Activated CD4-positive, alpha-beta T cell treated with anti-CD3 and anti-CD28 coated beads, Interleukin-2, amount 50 U/mL, for 24 hours (primary cell): ENCODE measurements at places on chromosomes 13 and 19.

GRCh38 chr19:46981286-46981945, 38.2 kb upstream of the NPAS1 start:
- DNase-seq, result no peak

DNA sequence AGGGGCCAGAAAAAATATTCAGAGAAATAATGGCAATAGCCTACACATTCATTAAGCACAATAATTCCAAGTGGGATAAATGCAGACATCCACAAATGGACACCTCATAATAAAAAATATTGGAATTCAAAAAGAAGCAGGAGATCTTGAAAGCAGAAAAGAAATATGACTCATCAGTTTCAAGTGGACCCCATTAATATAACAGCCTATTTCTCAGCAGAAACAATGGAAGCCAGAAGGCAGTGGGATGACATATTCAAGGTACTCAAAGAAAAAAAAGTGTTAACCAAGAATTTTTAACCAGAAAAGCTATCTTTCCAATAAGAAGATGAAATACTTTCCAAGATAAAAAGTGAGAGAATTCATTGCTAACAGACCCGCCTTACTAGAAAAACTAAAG, 48.4 kb upstream of the CYP2A13 start:
- DNase-seq, result no peak

GRCh38 chr13:75405976-75406703, 75.8 kb downstream of the TBC1D4 start:
- DNase-seq, result no peak

DNA sequence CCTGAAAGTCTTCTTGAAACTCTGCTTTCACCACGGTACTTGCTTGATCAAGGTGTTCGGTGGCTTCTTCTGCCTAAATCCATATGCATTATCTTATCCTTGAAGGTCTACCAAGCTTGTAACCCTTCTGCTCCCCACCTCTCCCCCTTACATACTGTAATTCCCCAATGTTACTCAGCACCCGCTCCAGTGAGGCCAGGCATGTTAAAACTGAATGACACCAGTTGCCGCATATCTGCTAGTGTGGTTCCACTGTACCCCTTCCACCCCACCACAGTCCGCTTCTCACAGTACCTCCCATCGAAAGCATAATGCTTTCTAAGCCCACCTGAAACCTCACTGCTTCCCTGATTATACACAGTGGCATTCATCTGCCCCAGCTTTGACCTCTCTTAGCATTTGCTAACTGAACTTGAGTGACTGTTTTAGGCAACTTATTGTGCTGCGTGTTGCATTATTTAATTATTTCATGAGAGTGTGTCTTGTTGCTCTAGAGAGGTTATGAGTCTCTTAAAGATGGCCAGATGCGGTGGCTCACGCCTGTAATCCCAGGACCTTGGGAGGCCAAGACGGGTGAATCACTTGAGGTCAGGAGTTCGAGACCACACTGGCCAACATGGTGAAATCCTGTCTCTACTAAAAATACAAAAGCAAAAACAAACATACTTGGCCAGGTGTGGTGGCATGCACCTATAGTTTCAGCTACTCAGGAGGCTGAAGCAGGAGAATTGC, 87.6 kb upstream of the MBNL2 start:
- DNase-seq, result no peak

- DNase-seq, result no peak
Observed at GRCh38 chr13:41599619-41600018, 142.3 kb downstream of the RGCC start.

GRCh38 chr13:62846302-62846701, 1430.7 kb upstream of the PCDH20 start:
- no peak for DNase-seq

- DNase-seq, result no peak
Observed at GRCh38 chr13:34757441-34757840, 184.6 kb upstream of the NBEA start.

- no peak for DNase-seq
Observed at GRCh38 chr13:110560601-110561343, 750 bp downstream of the RAB20 start.

- DNase-seq, result no peak
Observed at GRCh38 chr19:58154287-58154678, 3.7 kb upstream of the ZNF329 start.

- DNase-seq, result no peak
Observed at GRCh38 chr19:32266460-32266859, 79.0 kb upstream of the ZNF507 start.

GRCh38 chr13:84543962-84544361, 661.7 kb upstream of the SLITRK1 start:
- no peak for DNase-seq

DNA sequence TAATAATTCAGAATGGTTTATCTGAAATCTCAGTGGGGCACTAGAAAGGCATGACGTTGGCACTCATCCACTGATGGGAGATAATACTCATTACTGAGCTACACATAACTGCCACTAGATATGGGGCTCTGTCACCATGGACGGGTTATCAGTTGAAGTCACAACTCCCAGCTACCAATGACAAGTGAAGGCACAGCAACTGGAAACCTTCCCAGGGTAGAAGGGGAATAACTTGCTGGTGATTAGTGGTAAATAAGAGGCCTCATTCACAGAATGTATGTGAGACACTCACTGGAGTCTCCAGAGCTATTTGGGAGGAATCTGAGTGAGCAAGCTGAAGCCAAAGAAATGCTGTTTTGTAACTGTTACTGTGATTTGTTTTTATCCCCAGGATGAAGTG, 249.6 kb downstream of the ENOX1 start:
- DNase-seq, result no peak

- DNase-seq, result no peak
Observed at GRCh38 chr13:107518780-107519179, 696.6 kb downstream of the LIG4 start.

DNA sequence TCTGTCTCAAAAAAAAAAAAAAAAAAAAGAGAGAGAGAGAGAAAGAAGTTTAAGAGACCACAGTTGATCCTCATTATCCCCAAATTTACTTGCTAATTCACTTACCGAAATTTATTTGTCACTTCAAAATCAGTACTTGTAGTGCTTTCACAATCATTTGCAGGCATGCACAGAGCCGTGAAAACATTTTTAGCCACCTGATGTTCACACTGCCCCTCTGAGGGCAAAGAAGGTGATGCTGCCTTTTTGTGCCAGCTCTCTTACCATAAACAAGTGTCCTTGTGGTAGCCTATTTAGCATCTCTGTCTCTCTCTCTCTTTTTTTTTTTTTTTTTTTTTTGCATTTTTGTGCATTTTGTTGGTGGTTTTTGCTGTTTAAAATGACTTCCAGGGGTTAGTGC, 24.1 kb upstream of the CASP14 start:
- DNase-seq, result no peak

DNA sequence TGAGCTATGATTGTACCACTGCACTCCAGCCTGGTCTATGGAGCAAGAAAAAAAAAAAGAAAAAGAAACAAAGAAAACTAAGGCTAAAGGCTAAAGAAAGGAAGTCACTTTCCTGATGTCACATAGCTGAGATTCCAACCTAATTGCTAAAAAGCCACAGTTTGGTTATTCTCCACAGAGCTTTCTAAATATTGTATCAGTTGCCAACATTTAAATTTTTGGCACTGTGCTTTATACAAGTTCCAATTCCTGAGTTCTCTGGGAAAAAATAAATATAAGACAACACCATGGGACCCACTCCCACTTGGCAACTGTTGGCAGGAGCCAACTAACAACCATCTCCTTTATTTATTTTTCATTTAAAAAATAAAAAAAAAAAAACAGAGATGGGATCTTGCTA, 11.2 kb upstream of the LYPD3 start:
- DNase-seq, result no peak
